Activated CD4-positive, alpha-beta T cell treated with anti-CD3 and anti-CD28 coated beads, Interleukin-2, amount 50 U/mL, for 24 hours (primary cell): ENCODE measurements at places on chromosomes 7 and 10.

GRCh38 chr10:9076066-9076465 lies 1021.6 kb downstream of the GATA3 start:
- no peak for DNase-seq

GRCh38 chr10:107415446-107415845 lies 250.9 kb upstream of the SORCS1 start:
- no peak for DNase-seq

DNA sequence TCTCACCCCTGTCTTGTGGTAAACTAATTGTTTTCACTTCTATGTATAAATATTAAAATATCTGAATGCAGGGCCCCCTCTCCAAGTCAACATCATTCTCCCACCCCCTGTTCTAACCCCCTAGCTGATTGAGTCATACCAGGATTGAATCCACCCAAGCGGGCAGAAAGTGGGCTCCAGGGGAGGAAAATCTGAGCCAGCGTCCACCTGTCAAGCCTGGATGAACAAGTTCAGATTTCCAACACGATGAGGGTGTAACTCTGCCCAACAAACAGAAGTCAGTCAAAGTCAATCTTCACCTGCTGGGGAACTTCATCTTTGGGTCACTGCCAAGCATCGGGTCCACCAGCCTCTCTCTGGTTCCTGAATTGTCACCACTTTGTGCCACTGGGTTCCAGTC lies 162.9 kb upstream of the CELF2 start:
- DNase-seq, result no peak

DNA sequence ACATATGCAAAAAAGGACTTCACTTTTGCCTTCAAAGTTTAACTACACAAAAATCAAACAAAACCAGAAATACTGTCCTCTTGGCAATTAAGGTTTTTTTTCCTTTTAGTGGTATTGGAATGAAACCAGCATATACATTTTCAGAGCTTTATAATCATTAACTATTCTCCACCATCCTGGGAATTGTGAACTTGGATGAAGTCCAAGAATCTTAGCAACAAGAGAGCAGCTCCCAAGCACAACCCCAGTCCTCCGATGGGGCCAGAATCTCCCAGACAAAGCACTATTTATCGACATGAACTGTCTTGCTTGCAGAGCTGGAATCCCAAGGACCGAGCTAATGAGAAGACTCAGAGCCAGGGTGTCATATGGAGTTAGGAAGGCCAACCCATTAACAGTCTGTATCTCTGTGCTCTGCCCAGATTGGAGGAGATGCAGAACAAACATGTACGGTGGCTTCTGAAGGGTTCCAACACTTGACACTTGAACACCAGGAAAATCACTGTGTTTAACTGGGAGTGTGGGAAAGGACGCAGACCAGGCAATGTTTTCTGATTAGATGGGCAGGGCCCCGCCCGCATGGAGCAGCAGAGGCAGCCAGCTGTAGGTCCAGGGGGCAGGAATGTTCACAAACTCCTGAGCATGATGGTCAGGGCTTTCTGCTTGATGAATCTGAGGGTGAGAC lies 35.5 kb downstream of the PPP1R3C start:
- DNase-seq, result no peak

GRCh38 chr7:71753956-71754664 lies 622.2 kb downstream of the GALNT17 start:
- DNase-seq, result no peak

DNA sequence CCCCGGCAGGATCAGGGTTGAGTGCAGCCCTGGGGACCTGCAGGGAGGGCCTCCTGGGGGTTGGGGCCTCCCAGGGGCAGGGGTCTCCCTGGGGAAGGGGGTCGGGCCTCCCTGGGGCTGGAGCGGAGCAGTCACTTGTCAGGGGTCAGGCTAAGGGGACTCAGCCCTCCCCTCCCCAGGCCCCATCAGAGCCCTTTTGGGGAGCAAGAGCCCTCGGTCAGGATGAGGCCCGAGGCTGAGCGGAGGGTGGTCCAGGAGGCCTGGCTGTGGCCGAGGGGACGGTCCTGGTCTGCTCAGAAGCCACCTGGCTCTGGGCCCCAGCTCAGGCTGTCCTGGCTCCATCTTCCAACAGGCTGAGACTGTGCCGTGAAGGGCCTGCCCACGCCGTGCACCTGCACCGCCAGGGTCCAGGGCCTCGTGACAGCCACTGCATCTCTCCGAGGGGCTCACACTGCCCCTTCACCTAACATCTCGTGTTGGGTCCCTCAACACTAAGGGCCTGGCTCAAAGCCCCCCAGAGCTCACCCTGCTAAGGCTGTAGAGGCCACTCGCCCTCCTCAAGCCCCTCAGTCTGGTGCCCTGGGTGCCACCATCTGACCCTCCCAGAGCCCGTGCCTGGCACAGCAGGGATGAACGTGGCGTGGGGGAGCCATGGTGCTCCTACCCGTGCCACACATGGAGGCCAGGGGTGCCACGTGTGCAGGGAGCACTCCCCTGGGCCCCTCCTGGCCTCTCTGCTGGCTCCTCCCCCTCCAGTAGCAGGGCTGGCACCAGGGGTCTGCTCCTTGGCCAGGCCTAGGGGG lies 12.9 kb downstream of the BHLHA15 start:
- DNase-seq, result no peak

DNA sequence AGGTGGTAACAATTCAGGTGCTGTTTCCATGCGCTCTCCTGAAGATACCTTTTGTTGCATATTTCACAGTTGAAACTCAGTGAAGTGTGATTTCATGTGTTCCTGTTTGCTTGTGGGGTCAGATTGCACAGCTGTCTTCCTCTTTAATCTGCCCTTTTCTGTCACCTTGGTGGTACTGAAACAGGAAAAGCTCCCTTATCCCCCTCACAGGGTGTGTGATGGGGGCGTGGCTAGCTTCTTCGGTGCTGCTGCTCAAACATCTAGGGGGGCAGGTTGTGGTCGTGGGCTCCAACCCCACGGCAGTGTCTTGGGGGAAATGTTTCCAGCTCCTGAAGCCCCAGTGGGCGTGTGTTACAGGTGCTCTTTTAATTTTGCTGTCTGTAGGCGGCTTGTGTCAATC lies 107.4 kb upstream of the KLF14 start:
- no peak for DNase-seq

GRCh38 chr7:116698930-116699721 lies 27.1 kb downstream of the MET start:
- no peak for DNase-seq

DNA sequence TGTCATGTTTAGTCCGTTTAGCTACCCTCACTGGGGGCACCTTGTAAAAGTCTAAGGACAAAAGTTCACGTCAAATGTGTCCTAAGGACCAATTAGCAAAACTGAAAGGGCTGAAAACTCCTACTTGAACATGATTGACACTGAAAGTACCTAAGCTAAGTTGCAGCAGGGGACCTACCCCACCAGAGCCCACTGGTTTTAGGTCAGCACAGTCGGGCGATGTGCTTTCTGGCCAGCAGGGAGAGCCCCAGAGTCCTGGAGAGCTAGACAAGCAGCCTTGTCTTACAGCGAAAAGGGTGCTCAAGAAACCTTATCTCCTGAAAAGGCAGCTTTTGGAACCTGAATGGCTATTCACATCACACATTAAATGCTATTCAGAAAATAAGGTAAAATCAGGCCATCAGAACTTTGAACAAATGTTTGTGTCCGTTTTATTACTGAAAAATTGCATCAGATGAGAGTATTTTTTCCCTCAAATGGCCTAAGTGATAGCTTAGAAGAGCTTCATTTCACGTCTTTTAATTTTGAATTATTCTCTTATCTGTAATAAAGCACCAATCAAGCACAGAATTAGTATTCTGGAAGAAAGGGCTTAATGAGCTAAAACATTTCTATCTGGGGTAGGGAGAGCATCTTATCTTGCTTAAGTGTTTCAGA lies 52.2 kb upstream of the MKI67 start:
- peak; percentile 11 for DNase-seq

GRCh38 chr10:5532307-5532605 lies 7.5 kb downstream of the CALML3 start:
- no peak for DNase-seq

- no peak for DNase-seq
Measured at GRCh38 chr7:155532792-155533119, 13.6 kb downstream of the CNPY1 start.

DNA sequence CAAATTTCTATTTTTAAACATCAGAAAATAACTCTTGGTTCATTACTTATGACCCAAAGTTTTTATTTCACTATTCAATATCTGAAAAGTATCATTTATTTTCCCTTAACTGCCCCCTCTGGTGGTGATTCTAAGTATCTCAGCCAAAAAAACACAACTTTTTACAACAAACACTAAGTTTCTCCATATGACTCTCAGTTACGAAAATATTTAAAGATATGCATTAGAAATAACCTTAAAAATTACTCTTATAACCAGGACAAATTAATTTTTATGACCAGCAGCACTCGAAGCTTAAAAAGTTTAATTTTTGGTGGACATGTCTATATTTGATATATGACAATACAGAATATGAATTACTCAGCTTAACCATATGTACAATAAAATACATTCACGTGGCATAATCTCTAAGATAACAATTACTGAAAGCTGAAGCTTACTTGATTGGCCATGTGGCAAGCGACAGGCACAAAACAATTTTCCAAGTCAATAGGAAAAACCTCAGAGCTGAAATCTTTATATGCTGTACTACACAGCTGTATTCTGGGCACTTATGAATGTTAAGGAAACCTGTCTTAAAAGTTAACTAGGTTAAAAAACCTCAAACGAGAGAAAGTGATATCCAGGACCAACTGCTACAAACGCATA lies 2.3 kb downstream of the HNRNPA2B1 start:
- DNase-seq, result no peak

DNA sequence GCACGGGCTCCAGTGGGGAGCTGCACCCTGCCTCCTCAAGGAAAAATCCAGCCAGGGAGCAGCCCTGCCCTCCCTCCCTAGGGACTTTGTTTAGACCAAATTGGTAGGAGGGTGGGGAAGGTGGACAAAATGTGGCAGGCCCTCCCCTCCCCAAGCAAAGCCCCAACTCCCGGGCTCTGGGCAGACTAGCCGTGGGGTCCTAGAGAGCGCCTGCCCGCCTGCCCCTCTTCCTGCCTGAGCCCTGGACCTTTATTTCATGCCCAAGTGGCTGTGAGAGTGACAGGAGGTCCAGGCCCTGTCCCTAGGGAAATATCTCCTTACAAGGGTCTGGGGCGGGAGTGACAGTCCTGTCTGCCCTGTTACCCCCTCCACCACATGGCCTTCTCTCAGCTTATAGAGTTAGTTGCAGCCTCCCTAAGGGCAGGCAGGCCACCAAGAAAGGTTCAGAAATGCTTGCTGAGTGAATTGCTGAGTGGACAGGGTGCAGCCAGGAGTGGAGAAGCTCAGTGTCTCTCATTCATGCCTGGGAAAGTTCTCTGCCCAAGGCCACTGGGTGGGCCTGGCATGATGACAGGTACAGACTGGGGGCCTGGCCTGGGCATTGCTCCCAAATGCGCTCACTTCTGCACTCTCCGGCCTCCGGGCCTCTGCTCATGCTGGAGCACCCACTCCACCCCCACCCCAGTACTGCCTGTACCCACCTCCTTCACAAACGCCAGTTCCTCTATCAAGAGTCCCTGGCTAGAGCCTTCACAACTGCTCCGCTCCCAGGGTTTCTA lies 25.2 kb downstream of the DNAJB12 start:
- no peak for DNase-seq
